ENCODE measurements at places on chromosomes 1 and 21.

GRCh38 chr21:42156690-42157605 is 62.0 kb upstream of the ABCG1 start:
- DNase-seq = no peak

- DNase-seq = no peak
Observed at GRCh38 chr1:30028283-30028682, 695.1 kb downstream of the MATN1 start.

GRCh38 chr1:99749504-99750347 is 16.7 kb downstream of the FRRS1 start:
- no peak for DNase-seq

DNA sequence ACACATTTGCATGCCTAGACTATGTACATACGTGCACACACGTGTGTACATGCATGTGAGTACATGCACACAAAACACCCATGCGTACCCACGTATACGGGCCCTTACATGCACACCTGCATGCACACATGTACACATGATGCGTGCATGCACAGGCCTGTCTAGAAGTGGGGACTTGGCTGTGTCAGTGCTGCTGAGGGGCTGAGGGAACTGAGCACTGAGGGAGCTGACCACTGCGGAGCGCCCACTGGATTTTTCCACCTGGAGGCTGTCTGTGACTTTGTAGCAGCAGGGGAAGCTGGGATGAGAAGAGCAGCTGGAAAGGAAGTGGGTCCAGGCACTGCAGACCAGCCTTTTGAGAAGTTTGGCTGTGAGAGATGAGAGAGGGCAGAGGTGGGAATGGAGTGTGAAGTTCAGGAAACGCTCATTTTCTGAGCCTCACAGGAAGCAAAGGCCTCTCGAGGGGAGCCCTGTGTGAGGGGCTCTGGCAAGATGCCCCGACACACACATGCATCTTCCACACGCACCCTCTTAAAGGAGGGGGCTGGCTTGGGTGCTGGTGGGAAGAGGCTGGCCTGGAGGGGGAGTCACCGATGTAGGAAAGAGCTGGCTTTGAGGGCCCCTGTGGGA is 20.9 kb downstream of the PODN start:
- DNase-seq = no peak

- no peak for DNase-seq
Observed at GRCh38 chr1:181497870-181498269, 14.6 kb downstream of the CACNA1E start.

DNA sequence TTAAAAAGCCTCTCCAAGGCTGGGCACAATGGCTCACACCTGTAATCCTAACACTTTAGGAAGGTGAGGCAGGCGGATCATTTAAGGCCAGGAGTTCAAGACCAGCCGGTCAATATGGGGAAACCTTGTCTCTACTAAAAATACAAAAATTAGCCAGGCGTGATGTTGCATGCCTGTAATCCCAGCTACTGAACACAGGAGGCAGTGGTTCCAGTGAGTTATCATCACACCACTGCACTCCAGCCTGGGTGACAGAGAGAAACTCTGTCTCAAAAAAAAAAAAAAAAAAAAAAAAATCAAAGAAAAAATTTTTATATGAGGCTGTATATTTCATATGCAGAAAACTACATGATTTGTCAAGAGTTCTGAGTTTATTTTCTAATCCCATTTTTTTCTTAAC is 1107.1 kb upstream of the TMPRSS15 start:
- no peak for DNase-seq

GRCh38 chr1:182861994-182862393 is 22.8 kb downstream of the DHX9 start:
- no peak for DNase-seq

- DNase-seq = no peak
Observed at GRCh38 chr1:7298145-7298544, 473.0 kb upstream of the VAMP3 start.

DNA sequence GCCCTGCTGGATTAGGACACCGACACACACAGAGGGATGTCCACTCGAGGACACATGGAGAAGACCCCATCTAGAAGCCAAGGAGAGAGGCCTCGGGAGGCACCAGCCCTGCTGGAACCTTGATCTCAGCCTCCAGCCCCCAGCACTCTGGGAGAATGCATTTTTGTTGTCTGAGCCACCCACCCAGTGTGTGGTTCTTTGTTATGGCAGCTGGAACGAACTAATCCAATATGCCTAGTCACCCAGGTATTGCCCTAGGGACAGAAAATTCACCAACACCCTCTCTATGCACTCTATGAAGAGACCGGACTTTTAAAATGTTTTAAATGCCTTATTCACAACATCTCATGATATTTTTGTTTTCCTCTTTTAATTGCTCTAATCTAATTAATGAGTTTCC is 117.4 kb downstream of the CRYAA start:
- DNase-seq = no peak

DNA sequence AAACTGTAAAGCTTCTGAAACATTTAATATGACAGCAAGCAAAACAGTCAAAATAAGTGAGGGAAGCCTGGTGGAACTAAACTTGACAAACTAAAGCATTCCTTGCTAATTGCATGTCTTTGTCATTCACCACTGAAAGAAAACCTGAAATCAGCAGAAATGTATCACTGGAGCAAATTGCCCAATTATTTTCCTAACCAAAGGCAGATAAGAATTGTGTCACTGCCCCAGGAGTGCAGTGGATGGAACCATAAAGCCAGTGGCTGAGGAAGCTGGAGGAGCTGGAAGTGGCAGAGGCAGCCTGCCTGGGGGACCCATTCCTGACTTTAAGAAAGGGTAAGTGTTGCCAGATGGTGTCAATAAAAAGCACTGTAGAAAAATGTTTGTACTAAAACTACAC is 2.7 kb upstream of the SLC30A10 start:
- DNase-seq = no peak

GRCh38 chr1:205466595-205467220 is 10.9 kb upstream of the BLACAT1 start:
- DNase-seq = no peak

- no peak for DNase-seq
Observed at GRCh38 chr1:64459743-64460142, 10.2 kb upstream of the CACHD1 start.

DNA sequence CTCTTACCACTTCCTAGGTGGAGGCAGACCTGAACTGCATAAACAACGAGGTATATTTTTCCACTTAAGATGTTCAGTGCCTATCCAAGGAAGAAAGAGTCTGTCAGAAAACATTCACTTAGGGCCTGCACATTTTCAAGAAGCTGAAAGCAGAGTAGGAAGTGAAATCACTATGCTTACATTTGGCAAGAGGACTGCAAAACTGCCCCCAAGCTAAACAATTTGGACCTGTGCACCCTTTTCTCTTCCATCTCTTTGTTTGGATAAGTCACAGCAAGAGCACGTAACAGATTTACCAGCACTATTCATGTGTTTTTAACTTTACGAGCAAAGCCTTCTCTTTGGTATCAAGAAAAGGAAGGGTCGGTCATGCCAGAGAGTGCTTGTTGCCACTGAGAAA is 13.2 kb upstream of the BEND5 start:
- no peak for DNase-seq

Measured in left cardiac atrium (tissue), 4 donors.